ENCODE measurements at places on chromosomes 7 and 10.

- DNase-seq = no peak
Measured at GRCh38 chr10:132305654-132306342, 2.0 kb downstream of the STK32C start.

DNA sequence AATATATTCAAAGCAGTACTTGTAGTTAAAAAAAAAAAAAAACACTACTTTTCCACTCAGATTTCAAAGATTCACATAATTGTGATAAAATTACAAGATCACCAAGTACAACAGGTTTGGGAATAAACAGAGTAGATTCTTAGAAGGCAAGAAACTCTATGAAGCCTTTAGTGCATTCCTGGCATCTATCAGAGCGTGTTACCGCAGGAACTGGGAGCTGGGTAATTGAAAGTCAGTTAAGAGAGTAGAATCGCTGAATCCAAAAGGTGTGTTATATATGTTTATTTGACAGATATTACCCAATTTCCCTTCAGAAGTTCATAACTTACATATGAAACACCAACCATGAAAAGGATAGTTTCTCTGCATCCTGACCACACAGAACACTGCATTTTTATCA, 159.2 kb upstream of the PLXNA4 start:
- no peak for DNase-seq

DNA sequence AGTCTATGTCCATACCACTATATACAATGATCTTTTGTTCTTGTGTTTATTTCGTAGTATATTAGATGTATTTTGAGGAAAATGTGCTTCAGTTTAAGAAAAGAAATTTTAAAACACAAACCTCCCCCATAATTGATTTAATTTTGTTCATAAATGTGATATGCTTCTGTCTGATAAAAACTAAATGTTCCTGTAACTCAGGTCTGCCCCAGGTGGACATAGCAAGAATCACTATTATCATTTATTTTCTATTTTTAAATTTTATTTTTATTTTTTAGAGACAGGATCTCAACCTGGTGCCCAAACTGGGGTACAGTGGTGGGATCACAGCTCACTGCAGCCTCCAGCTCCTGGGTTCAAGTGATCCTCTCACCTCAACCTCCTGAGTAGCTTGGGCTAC, 43.2 kb downstream of the BEND7 start:
- DNase-seq = no peak

- peak; percentile 57 for DNase-seq
Measured at GRCh38 chr7:112550468-112551060, 69.8 kb downstream of the LSMEM1 start.

- no peak for DNase-seq
Measured at GRCh38 chr7:89666136-89666835, 488.0 kb upstream of the STEAP1 start.

DNA sequence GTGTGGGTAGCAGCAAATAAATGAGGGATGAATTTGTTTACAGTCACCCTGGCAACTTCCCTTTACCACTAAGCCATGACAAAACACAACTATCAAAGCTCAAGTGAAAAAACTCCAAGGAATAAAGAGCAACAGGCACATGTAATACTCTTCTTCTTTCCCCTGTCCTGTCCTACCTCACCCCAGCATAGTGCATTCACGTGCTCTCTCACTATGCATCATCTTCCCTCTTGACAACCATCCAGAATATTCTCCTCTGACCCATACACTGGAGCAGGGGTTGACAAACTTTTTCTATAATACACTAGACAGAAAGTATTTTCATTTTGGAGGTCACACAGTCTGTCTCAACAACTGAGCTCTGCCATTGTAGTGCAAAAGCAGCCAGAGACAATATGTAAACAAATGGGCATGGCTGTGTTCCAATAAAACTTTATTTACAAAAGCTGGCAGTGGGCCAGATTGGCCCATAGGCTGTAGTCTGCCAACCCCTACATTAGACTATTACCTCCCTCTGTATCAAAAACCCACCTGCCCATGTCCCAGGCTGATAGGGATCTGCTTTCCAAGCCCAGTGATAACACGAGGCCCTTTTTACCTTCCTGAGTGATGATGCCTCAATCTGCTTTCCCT, 354.5 kb downstream of the FGFR2 start:
- DNase-seq = no peak

DNA sequence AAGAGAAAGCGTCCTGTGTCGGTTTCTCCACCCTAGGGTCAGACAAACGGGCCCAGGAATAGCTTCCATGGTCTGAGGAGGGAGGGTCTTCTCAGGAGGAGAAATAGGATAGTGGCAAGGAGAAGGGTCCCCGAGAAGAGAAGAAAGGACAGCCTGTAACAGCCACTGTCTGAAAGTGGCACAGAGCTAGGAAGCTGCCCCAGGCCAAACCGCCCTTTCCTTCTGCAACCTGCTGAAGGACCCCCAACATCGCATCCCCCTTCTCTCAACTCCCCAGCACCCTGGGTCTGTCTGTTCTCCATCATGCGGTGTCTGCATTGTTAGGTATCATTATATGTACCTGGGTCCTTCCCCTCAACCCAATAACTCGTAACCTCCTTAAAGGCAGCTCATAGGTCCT, 47.1 kb downstream of the COL17A1 start:
- DNase-seq = peak; percentile 7

DNA sequence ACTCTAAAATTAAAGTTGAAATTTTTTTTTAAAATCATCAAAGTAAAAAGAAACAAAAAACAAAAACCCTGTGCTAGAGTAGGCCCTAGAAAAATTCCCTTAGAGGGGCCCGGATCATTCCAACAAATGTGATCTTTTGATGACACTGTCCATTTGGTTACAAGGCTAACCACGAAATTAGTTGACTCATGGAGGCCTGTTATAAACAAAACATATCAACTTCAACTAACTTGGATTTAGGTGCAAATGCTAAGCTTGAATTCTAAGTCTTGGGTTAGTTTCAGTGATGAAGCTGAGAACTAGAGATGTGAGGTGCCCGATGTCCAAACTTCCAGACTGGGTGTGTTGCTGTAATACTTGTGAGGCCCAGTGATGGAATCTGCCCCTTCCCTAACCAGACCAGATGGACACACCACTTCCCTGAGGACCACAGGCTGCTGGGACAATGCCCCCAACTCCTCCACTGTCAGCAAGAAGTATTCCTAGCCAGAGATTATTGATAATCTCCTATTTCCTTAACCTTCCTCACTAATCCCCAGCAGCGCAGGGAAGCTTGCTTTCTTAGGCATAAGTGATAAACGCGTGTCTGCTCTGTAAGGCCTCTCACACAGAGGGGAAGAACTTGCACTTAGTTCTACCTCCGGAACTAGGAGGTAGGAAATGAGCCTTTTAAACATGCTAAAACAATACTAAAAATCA, 108.7 kb downstream of the RAPGEF5 start:
- no peak for DNase-seq

DNA sequence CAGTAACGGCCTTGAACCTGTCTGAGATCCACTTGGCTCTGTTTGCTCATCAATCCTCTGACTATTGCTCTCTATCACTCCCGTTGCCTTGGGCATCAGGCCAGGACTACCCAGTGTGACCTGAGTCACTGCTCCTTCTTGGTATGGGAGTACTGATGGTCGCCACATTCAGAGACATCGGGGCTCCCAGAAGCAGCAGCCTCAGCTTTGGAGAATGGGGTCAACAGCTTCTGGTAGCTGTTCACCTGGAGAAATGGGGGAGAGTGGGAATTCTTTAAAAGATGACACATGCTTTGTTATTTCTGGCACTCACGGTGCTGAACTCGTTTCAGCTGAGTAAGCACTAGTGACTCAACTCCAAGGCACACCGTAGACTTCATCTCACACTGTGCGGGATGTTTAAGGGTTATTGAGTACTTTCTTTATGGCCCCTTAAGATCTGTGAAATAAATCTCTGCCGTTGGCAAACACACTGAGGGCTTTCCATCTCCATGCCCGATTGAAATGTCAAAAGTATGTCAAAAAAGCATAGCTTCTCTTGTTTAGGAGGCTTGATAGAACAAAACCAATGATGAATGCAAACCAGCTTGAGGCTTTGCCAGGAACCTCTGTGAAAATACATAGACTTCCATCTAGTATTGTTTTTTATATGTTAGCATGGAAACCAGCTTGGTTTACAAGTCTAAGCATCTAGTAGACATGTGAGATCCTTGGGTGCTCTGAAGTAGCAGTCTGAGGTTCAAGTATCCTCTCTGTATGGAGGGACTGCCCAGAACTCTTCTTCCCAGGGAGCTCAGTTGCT, 333.1 kb downstream of the CXCL12 start:
- no peak for DNase-seq

DNA sequence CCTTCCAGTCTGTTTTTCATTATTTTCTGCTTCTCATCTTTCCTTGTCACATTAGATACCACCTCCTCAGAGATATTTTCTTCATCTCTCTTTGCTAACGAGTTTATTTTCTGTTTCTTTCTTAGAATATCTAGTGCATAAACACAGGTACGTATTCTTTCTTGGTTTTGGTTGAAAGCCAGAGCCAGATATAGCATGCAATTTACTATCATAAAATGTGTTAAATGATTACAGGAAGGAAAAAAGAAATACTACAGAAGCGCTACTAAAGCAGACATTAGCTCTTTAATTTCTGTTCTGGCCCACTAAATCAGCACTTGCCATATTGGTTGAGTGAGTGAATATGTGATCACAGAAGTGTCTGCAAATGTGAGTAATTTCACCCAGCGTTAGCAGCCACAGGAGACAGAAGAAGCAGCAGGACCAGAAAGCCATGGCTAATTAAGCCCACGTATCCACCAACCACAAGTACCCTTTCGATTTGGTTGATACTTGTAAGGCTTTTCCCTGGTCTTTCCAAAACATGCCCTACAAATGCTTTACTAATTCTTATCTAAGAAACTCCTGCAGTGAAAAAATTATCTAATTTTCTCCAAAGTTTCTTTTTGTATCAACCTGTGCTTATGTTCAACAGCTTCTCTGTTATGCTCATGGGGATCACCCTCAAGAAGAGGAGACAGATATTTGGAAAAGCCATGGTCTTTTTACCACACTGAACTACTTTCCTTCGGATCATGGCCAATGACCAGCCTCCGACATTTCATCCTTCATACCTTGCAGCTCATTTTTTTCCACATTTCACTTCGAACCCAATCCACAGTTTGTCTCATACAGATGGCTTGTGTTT, 23.1 kb upstream of the MACC1 start:
- DNase-seq = peak; percentile 32

DNA sequence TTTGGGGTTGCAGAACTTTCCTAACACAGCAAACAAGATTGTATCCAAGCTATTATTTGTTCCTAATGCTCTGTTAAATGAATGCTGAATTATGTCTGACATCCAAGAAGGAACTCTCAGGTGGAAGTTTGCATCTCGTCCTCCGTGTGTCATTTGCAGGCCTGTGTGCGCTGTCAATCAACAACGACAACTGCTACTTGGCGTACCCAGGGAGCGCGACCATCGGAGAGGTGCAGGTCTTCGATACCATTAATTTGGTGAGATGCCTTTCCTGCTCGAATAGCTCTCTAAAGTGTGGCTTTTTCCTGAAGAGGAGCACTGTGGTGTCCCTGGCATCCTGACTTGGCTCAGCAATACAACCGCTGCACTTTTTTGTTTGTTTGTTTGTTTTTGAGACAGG, 26.9 kb downstream of the WIPI2 start:
- DNase-seq = no peak

GRCh38 chr10:127398971-127399365, 150.1 kb upstream of the NPS start:
- no peak for DNase-seq

DNA sequence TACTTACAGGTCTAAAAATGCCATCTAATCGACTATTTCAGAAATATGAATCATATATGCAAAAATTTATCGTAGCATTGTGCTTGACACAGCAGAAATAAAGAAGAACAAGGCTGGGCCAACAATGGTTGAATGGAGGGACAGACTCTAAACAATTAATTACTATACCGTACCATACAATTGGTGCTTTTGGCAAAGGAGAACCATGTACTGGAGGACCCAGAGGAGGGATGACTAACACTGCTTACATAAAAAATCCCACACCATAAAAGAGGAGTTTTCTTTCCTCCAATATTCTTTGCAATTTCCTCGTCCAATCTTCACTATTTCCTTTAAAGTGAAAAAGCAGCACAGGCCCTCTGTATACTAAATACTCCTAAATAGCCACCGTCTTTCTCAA, 94.1 kb downstream of the SGMS1 start:
- DNase-seq = no peak

DNA sequence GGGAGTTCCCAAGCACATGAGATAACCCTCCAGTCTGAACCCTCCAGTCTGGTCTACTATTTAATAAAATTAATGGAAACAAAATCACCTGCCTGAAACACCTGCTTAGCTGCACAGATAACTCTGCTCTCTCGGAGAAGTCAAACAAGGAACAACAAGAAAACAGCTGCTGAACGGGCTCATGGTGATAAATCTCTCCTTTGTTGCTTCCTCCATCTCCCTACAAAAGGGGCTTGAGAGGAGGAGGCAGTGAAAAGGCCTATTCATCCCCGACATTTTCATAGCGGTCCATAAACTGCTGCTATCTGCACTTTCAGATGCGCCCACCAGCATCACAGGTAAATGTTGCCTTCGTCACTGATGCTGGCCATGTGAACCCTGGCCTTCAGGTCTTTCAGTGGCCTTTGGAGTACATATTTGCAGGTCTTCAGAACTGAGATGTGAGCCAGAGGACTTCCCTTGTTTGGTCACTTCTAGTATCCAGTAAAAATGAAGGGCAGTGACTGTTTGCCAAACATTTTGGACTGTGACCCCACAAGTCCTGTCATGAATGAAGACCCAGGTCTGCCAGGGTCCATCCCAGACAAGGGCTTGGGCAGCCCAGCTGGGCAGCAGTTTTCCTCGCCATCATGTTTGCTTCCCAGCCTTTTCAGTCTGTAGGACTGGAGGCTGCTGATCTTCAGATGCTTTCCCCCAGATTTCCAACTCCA, 15.9 kb downstream of the FKBP6 start:
- DNase-seq = no peak
